RKO (cell line): ENCODE measurements at places on chromosomes 5 and 9.
A peak's percentile ranks its signal among the peaks of the same experiment; 100 is the strongest.

DNA sequence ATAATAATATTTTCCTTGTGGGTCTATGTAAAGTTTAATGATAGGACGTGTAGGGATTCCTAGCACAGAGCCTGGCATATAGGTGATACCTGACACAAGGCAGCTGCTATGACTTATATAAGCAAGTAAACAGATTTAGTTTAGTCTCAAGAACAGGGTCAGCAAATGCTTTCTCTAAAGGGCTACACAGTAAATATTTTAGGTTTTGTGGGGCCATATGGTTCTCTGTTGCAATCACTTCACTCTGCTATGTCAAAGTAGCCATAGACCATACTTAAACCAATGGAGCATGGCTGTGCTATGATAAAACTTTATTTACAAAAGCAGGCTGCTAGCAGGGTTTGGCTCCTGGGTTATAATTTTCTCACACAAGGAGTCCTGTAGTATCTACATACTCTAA lies 204.8 kb upstream of the KLF4 start:
- DNase-seq = no peak

DNA sequence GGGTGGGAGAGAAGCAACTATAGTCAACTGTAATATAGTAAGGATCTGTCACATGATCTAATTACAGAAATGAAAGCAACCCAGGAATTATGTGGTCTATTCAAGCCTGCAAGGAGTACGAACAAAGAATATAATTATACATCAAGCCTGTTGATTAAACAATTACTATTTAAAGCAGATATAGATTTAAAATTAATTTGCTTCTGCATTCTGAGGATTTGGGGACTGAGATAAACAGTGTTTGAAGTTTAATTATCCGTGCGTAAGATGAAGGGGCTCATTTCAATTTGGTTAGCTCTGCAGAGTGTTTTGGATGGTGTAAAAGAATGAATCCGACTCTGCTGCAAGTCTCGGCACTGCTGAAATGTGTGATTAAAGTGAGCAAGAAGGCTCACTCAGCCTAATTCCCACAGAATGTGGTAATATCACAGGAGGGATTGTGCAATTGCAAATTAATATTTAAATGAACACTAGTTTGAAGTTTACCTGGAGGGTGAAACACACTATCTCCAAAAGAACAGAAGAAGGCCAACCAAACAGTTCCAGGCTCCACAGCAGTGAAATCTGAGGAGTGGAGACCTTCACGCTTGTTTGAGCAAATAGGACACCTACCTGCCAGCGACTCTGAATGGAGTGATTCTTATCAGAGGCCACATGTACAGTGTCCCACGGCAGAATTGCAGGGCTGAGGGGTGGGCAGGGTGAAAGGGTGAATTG lies 420.6 kb upstream of the SLC30A5 start:
- no peak for DNase-seq

DNA sequence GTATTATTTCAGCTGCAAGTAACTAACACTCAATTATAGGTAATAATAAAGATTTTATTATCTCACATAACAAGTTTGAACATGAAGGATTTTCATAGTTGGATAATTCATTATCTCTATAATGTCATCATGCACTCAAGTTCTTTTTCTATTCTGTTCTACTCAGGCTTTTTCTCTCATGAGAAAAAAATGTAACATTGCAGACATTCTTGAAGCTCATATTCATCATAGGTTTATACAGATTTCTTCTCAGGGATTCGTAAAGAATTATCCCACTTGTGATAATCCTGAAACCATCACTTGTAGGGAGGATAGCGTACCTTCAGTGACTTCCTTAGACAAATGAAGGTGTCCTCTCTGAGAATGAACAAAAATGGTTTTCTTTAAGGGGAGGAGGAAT lies 150.3 kb downstream of the XRCC4 start:
- DNase-seq = no peak

GRCh38 chr5:42277293-42277692 lies 145.9 kb upstream of the GHR start:
- no peak for DNase-seq

DNA sequence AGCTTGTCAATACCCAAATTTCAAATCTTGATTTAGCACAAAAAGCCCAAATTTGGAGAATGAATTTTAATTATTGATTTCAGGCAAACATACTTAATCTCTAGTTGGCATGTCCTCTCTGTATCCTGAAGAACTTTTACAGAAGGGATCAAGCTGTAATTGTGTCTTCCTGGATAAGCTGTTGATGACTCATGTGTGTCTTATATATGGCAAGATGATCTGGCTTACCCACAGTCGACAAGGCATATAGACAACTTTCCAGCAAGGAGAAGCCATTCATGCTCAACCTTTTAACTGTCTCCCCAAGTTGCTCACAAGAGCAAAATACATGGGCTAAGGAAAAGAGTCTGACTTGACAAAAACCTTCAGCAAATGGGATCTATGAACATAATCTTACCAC lies 112.5 kb upstream of the SLCO6A1 start:
- DNase-seq = peak; percentile 4

DNA sequence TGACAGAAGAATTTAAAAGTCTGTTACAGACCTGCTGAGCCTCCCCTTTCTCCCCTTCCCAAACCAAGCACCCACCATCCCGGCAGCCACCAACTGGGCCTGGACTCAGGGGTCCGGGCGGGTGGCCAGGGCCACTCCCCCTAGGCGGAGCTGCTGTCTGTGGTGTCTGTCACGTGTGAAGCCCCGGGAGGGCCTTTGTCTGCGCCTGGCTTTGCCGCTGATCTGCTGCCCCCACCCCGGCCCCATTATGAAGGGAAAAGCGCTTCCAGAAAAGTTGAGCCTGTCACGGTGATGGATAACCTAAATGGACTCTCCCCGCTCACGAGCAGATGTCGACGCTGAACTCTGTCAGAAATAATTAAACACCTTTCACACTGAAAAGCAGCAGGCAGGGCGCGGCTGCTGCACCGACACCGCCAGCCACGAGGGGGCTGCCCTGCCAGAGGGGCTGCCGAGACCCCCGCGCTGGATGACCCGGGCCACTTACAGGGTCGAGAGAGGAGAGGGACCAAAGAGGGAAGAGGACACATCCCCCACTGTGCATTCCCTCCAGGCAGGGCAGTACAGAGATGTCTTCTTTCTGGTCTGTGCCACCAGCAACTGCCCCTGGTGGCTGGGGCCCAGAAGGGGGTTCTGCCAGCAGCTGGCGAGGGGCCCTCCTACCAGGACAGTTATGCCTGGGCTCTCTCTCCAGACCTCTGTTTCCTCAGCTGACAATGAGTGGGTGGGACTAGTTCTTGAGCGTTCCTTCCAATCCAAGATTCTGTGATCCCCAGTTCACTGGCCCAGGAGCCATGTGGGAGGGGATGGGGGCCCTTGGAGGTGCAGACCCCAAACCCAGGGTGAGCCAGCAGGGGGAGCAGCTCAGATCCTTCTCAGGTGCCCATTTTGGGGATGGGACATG lies 36.0 kb upstream of the BARHL1 start:
- DNase-seq = no peak
